ENCODE measurements at places on chromosomes 13 and 19.

DNA sequence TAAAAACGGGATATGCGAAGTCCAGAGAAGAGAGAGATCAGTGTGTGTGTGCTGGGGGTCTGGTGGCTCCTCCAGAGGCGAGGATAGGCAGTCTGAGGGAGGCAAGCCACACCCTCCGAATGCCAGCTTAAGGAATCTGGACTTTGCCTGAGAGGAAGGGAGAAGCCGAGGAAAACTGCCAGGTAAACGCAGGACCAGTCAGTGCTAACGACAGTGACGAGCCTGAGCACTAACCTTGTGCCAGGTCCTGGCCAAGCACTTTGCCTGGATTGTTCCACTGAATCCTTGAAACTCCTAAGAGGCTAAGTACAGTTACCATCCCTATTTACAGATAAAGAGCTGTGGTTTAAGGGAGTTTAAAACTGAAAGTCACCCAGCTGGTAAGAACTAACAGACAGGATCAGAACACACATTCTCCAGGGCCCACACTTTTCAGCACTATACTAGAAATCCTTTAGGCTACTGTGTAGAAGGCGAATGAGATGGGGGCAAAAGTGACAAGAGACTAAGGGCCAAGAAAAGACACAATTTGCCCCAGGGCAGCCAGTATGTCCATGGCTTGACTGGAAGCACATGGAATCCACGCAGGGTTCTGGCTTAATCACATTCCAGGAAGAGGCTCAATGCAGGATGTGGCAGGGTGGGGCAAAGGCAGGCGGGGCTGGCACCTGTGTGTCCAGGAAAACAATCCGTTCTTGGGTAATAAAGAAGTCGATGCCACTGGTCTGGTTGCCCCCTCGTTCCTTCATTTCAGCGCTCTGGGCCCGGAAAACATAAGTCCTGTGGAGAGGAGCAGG is 15.1 kb downstream of the SMG9 start:
- no peak for DNase-seq

DNA sequence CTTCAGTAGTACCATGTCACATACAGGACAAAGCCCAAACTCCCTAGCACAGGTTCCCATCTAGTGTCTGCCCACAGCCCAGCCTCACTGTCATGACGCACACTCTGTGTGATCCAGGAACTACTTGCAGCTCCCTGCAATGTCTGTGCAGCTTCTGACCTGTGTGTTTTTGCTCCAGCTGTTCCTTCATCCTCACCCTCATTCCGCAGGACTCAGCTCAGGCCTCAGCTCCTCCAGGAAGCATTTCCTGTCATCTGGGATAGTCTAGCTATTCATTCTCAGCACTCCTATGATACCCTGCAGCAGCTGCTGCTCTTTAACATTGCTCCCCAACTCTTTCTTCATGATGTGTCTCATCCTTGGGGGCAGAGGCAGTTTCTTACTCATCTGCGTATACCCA is 56.1 kb downstream of the ENOX1 start:
- DNase-seq: no peak

GRCh38 chr19:10194500-10195198 is at the start of gene DNMT1:
Gene DNMT1 (minus strand): TSS chr19:10194953. CDS start chr19:10194899, 54 bp downstream.
- DNase-seq: peak; percentile 100

GRCh38 chr19:3124630-3125029 is 11.2 kb upstream of the GNA15 start:
- no peak for DNase-seq

DNA sequence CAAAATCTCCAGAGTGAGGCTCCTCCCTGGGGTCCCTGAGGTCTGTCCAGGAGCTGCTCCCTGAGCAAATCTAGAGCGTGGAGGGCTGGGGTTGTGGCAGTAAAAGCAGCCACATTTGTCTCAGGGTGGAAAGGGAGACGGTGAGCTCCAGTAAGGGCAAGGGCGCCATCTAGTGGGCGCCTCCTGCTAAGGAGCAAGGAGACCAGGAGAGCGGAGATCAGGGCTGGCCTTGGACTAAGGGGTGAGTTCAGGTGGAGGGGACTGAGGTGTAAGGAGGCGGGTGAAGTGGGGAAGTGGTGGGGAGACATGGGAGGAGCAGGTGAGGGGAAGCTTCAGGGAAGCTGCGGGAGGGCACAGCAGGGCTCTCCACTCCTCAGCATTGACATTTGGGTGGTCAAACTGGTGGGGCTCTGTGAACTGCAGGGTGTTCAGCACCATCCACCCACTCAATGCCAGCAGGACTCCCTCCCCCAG is 5.3 kb upstream of the CEACAM21 start:
- DNase-seq: peak; percentile 57

DNA sequence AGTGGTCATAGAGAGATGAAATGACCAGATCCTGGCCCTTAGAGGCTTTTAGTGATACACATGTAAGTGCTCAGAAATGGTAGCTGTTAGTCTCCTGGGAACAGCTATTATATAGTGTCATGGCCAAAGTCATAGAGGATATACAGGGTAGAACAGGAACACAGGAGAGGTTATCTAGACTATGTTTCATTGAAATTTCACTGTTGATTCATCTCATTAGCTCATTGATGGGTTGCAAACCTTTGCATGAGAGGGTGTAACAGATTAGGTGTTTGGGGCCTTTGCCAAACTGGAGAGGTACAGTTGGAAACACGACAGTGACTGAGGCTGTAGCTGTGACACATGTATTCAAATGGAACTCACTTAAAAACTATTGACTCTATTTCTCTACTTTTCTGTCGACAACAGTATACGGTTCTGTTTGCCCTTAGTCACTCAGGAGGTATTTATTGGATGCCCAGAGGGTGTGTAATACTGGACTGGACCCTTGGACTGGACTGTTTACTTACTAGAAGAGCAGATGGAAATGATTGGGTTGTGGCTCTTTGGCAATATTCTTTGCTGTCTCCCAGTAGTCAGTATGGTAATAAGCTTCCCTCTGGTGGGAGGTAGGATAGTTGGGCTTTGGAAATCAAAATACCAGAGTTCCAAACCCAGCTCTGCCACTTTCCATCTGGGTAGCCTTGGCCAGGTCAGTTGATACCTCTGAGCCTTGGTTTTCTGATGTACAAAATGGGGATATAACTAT is 29.8 kb downstream of the ARHGAP35 start:
- no peak for DNase-seq

GRCh38 chr19:7887408-7888144 is 734 bp upstream of the LRRC8E start:
- DNase-seq: no peak

GRCh38 chr19:49574206-49574755 is 6.1 kb downstream of the NOSIP start:
- DNase-seq: no peak

DNA sequence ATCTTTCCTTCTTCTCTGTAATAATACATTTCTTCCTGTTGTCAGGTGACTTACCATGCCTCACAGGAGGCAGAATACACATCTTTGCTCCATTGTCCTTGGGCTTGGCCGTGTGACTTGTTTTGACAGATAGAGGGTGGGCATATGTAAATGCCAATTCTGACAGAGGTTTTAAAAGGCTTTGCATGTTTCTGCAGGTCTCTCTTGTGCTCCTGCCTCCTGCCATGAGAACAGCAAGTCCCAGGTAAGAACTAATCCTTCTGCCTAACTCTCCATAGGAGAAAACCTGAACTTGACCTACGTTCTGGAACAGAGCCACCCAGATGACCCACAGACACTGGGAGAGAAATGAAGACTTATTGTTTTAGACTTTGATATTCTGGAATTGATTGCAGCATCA is 88.7 kb upstream of the TNFSF11 start:
- no peak for DNase-seq

- DNase-seq: no peak
These were observed 66.9 kb upstream of the CACNA1A start for GRCh38 chr19:13573056-13573667.

- DNase-seq: no peak
These were observed 48.7 kb upstream of the RANBP3 start for GRCh38 chr19:6026390-6027227.

All from COLO829 (cell line).